NCI-H2227 treated with DMSO at 0.1 percent for 48 hours (cell line): ENCODE measurements at places on chromosomes 2 and 18.

GRCh38 chr2:204023088-204023487, 86.5 kb downstream of the ICOS start:
- no peak for DNase-seq

GRCh38 chr2:17821535-17822444, 5.5 kb downstream of the MSGN1 start:
- DNase-seq, result peak; percentile 56

- peak; percentile 5 for DNase-seq
These were observed 41.4 kb downstream of the OXER1 start for GRCh38 chr2:42722320-42723190.

DNA sequence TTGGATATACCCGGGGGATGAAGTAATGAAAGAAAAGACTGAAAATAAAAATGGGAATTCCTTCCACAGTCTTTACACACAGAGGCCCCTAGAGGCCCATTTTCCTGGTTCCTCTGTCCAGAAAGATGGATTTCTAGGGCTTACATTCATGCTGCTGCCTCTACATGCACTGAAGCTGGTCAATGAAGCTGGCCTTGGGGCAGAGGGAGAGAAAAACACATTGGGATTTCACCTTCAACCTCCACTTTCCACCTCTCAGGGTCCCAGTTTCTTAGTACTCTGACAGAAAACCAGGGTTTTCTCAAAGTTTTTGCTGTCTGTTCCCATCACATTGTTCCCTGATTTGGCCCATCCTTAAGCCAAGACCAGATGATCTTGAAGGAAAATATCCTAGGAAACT, 154.6 kb upstream of the ZSWIM2 start:
- DNase-seq, result no peak

GRCh38 chr2:29923110-29923721, 1.8 kb upstream of the ALK start:
- peak; percentile 51 for DNase-seq

- no peak for DNase-seq
These were observed 365.8 kb upstream of the RND3 start for GRCh38 chr2:150853263-150853662.

GRCh38 chr18:4040391-4041092, 414.6 kb downstream of the DLGAP1 start:
- no peak for DNase-seq
